ENCODE measurements at places on chromosomes 7 and 10.

- peak; percentile 75 for DNase-seq
Observed at GRCh38 chr7:128963327-128963757, 25.6 kb downstream of the IRF5 start.

- no peak for DNase-seq
Observed at GRCh38 chr7:106339513-106340246, 54.9 kb upstream of the NAMPT start.

- DNase-seq = peak; percentile 51
Observed at GRCh38 chr7:106166651-106167342, 54.7 kb upstream of the SYPL1 start.

GRCh38 chr7:95867309-95867708 is 95.0 kb downstream of the DYNC1I1 start:
- no peak for DNase-seq

DNA sequence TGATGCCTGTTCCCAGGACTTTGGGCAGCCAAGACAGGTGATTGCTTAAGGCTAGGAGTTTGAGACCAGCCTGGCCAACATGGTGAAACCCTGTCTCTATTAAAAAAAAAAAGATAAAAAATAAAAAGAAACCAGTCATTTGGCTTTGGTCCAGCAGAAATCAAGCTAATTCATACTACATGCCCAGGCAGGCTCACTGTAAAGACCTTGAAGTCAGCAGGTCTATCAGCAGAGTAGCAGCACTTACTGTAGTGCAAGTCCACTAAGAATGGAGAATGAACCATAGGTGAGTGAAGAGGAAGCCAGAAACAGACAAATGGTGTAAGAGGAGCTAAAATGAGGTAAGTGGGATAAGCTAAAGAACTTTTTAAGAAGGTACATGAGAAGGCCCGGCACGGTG is 24.7 kb downstream of the PSPH start:
- no peak for DNase-seq

GRCh38 chr10:72044417-72045041 is 43.8 kb downstream of the SPOCK2 start:
- DNase-seq = no peak

GRCh38 chr10:97180363-97180755 is 5.4 kb downstream of the SLIT1 start:
- no peak for DNase-seq

GRCh38 chr10:89032141-89032891 is 41.7 kb downstream of the FAS start:
- DNase-seq = peak; percentile 65
